Adrenal gland (tissue), 19 donors: ENCODE measurements at places on chromosomes 1 and 21. TPM values are rescaled to one million over a fixed set of nuclear protein-coding genes. Genes with fewer than 3 reads are reported as not detected.

The C1QB gene
- 206 TPM for polyA plus RNA-seq

The SEMA4A gene
- 3.1 TPM for polyA plus RNA-seq

The ACAP3 gene
- 5.0 TPM for polyA plus RNA-seq

The FAM151A gene
- 0.24 TPM for polyA plus RNA-seq

The HECTD3 gene
- 73.7 TPM for polyA plus RNA-seq

The RNASEL gene
- 5.7 TPM for polyA plus RNA-seq

The RABGAP1L gene
- polyA plus RNA-seq, result 14.8 TPM

The EXTL1 gene
- polyA plus RNA-seq, result 0.31 TPM

The GPR25 gene
- polyA plus RNA-seq, result not detected

The UBXN11 gene
- 154 TPM for polyA plus RNA-seq

- DNase-seq, result no peak
Measured at GRCh38 chr1:30749691-30750583, 7.6 kb downstream of the LAPTM5 start.

DNA sequence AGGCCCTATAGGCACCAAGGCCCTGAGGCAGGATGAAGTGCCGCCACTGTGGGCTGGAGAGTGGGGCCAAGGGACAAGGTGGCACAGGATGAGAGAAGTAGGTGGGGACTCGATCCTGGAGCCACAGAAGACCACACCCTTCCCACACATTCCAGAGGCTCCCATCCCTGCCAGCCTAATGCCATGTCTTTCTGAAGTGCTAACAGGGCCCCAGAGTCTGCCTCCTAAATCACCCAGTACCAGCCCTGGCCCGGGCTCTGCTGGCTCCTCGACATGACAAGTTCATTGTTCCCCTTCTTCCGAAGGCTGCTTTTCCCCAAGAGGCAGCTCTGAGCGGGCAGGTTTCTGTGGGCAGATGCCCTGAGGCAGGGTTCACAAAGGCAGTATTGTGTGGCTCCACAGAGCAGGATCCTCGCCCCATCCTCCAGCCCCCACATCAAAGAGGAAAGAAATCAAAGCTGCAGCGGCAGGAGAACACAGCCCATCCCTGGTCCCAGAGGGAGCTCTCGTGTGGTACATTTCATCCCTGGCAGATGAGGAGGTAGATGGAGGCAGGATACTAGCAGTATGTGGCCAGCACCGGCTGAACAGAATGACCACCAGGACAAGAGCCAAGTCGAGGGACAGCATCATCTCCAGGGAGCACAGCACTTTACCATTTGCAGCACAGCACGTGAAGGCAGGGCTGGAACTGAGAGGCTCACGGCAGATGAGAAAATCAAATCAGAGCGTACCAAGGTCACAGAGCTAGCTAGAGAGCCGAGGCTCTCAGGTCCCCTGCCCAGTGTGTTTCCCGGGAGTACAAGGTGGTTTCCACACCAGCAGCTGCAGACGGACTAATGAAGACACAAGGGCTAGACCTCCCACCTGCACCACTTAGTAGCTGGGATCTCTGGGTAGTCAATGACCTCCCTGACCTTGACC, 64.8 kb downstream of the SYF2 start:
- no peak for DNase-seq

DNA sequence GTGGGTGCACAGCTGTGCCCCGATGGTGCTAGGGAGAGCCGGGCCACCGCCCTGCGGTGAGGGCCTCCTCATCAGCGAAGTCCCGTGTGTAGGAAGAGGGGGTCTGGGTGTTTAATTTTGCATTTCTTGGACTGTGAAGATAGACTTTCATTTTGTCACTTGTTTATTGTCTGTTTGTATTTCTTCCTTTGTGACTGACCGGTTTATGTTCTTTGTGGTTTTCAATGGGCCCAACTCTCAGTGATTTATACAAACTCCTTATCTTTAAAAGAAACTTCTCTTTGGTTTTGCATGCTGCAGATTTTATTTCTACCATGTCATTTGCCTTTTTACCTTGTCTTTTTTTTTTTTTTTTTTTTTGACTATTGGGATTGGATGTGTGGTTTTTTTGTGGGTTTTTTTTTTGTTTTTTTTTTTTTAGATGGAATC, 65.1 kb downstream of the COL18A1 start:
- DNase-seq, result no peak

- no peak for DNase-seq
Measured at GRCh38 chr1:163267962-163268361, 53.8 kb upstream of the NUF2 start.

GRCh38 chr1:25858494-25858893, 763 bp downstream of the AUNIP start:
- DNase-seq, result no peak

DNA sequence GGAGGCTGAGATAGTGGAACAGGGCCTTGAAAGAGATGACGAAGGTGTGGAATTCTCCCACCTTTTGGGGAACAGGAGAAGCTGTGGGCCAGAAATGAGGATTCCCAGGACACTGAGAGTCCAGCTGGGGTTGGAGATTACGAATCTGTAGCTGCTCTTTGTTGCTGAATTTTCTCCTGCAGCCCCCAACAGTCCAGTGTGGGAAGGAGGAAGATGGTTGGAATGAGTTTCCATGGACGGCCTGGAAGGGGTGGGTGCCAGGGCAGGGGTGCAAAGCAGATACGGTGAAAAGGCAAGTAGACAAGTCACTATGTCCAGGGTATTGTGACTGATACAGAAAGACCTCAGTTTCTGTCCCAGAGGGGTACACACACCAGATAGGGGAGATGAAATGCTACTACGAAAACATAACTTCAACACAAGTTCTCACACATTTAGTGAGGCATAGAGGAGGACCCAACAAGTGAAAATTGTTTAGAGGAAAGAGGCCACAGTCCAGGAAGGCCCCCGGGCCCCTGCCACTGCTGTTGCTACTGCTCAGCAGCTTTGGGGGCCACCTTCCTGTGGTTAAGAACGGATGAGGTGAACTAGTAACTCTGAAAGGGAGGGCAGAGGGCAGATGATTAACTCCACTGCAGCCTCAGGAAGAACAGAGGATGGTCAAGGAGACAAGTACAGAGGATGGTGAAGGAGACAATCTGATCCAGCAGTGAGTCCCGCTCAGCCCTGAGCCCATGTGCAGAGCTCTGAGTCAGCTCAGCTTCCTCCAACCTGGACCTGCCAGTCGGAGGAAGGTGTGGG, 7.3 kb downstream of the CD244 start:
- no peak for DNase-seq

DNA sequence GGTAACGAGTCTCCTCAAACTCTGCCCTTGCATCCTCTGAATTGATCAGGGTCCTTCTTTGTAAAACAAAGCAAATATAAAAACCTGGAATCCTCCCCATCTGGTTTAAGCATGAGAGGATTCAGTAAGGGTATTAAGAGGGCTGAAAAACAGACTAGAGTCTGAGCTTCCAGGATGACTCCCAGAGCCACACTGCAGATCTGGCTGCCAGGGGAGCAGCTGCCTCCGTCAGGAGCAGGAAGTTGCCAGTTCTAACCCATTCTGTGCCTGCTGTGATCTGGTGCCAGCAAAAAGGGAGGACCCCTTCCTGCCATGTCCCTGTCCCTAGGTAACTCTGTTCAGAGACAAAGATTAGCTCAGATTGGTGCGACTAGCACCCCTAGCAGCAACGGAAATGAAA, 27.5 kb downstream of the SERTAD4 start:
- DNase-seq, result no peak

GRCh38 chr1:83860490-83861221, 138.3 kb downstream of the TTLL7 start:
- peak; percentile 83 for DNase-seq

GRCh38 chr1:67732750-67733151, 47.8 kb downstream of the GADD45A start:
- peak; percentile 41 for DNase-seq

DNA sequence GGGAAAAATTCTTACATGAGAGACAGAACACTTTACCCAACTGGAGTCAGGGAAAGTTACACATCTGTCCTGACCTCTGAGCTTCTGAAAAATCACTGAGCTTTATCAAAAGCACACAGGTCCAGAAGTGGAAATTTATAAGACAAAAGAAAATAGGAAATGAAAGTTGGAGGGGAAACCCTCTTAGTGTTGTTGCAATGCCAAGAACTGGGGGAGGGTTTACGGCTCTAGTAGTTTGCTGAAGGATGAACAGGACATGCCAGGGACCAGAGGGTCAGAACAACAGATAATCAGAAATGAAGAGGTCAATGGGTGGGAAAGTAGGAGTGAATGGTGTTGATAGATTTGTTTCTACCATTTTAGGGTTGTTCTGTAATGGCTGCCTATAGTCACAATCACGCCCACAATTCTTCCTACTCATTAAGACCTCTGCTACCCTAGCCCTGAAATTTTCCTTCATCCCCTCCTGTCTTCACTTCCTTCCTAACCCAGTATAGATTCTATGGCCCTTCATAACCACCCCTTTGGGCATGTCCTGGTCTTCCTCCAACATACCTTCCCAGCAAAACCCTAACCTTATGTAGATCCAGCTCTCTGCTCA, 30.3 kb upstream of the FMOD start:
- no peak for DNase-seq

GRCh38 chr1:93672069-93672468, 9.6 kb downstream of the BCAR3 start:
- DNase-seq, result peak; percentile 76

- no peak for DNase-seq
Measured at GRCh38 chr1:38733761-38734160, 125.8 kb downstream of the RRAGC start.
